ENCODE measurements at places on chromosomes 1 and 21.

DNA sequence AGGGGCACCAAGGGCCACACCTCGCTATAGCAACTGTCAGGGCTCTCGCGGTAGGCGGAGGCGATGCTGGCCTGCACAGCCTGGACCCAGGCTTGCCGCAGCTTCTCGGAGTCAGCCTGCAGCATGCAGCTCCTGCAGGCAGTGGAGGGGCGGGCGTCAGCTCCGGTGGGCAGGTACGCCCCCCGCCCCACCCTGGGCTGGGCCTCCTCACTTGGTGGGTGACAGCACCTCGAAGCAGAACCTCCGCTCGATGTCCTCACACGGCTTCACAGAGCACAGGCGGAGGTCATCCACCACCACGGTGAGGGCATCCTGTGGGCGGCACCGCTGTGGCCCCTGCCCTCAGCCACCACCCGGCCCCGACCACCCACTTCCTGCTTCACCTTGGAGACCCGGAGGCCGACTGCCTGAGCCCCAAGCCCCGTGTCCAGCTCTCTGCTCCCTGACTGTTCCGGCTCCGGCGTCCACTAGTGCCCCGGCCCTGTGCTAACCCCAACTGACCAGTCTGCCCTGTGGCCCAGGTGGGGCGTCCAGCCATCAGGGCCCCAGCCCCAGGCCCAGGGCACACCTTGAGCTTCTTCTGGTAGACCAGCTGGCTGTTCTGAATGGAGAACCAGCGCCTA, 9.8 kb downstream of the ACAP3 start:
- no peak for DNase-seq

DNA sequence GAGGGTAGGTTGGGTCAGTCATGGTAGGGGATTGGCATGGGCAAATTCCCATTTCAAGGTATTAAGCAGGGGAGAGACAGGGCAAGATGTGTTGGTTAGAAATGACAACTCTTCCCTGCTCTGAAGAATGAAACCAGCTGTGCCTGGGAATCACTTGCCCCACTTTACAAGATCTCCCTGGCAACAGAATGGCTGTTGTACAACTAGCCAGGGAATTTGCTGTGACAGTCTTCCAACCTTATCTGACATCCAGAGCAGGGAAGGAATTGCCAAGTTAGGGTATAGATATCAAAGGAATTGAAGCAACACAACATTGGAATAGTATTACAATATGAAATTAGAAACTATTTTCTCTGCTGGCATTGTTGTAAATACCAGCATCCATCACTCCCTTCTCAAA, 154.7 kb downstream of the CACNA1E start:
- DNase-seq: no peak

DNA sequence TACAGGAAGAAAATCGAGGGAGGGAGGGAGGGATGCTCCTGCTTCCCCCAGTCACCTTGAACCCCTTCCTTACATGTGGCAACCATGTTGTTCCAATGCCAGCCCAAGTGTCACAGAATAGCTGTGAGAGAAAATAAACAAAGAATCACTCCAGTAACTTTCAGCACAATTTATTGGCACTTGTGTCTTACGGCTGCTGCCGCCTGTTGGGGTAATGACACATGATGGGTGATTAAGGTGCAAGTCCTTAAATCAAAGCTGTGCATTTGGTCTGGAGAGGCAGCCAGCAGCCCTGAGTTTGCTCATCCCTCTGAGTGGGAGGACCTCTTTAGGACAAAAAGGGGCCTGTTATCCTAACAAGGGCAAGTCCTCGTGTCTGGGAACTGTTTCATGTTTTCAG, 377.7 kb downstream of the PCP4 start:
- DNase-seq: no peak

DNA sequence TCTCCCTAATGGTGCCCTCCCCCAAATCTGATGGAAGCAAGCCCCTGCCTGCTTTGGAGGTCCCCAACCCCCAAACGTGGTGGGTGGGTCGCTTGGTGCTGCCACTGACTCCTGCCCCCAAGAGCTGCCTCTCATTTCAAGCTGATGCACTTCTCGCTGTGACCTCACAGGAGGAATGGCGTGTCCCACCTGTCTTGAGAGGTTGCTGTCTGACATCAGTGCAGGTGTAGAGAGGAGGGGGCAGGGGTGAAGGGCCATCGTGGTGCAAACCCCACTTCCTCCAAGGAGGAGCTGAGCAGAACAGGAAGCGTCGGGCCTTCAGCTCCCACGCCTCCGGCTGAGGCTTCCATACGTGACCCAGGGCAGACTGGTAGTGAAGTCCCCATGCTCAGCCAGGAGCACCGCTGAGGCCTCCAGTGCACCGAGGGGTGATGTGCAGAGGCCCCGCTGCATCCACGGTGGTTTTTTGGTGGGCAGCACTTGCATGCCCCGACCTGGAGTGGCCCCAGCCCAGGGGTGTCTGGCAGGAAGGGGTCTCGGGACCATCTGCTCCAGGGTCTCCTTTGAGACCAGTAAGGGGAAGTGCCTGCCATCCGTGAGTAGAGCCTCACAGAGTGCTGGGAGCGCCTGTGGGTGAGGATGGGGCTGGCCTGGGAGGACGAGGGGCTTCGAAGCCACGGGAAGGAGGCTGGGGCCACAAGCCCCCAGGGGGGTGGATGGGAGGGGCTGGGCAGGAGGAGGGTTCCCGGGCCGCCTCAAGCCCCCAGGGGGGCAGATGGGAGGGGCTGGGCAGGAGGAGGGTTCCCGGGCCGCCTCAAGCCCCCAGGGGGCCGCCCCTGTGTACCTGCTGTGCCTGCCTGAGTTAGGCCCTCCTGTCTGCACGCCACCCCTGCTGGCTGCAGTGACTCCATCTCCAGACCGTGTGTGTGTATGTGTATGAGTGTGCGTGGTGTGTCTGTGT, 39.8 kb downstream of the WDR4 start:
- no peak for DNase-seq

DNA sequence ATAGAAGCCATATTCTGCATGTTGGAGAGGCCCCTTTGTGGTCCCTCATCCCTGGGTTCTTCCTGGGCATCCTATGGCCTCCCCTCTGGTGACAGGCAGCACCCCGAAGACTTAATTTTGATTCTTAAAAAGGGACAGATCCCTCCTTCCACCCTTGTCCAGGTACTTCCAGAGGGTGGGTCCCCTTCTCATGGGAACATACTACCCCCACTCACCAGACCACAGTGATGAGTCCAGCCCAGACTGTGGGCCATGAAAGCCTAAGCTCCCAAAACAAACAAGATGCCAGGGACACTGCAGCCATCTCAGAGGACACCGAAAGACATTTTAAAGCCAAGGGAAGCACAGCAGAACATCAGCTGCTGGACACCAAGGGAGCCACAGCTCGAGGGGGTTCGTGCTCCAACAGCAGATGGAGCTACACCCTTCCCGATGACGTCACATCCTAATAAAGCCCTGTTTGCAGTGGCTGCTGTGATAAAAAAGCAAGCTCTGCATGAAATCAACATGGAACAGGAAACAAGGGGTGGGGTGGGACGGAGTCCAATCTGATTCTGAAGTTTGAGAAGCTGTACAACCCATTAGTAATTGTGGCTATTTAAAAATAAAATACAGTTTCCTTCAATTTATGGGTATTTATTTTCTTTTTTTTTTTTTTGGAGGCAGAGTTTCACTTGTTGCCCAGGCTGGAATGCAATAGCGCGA, 32.4 kb downstream of the GNB1 start:
- no peak for DNase-seq

Measured in stimulated activated CD8-positive, alpha-beta memory T cell treated with anti-CD3 and anti-CD28 coated beads, Interleukin-4, amount 100 ng/mL, for 1 hour (primary cell).